Pons (tissue), 1 donor: ENCODE measurements at places on chromosomes 4 and X.

- no peak for DNase-seq
Measured at GRCh38 chrX:134764202-134764785, 106.0 kb upstream of the PLAC1 start.

GRCh38 chr4:88333741-88334405, 44.8 kb upstream of the HERC6 start:
- DNase-seq: no peak

- DNase-seq: no peak
Measured at GRCh38 chr4:183828839-183829238, 76.3 kb upstream of the STOX2 start.

GRCh38 chrX:68710870-68711576, 63.6 kb downstream of the STARD8 start:
- DNase-seq: no peak

- no peak for DNase-seq
Measured at GRCh38 chr4:136918772-136919171, 613.5 kb downstream of the PCDH18 start.

- DNase-seq: no peak
Measured at GRCh38 chr4:152346526-152346925, 189.4 kb downstream of the FBXW7 start.

GRCh38 chr4:100509386-100509785, 8.4 kb downstream of the EMCN start:
- DNase-seq: no peak
